ENCODE measurements at places on chromosomes 2 and 18.

DNA sequence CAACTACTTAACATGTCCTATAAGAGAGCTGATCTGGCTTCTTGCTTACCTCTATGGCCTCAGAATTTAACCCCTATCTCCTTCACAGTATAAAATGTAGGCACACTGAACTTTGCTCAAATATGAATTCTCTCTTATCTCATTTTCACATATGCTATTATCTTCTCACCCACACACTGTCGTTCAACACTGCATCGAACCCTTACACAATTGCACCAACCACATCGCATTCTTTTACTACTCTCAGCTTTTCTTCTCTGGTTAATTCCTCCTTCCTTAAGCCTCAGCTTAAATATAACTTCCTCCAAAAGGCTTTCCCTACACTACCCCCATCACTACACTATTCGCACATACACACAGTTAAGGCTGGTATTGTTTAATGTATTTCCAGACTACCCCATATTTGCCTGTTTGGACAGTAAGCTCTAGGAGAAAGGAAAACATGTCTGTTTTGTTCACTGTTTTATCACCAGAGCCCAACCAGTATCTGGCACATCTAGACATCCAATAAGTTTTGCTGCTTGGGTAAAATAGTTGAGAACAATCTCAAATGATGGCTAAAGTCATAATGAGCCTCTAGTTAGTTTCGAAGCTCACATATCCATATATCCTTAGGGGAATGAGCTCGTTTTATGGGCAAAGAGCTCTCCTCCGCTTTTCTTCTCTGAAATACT is 47.7 kb downstream of the HIBCH start:
- DNase-seq = no peak

DNA sequence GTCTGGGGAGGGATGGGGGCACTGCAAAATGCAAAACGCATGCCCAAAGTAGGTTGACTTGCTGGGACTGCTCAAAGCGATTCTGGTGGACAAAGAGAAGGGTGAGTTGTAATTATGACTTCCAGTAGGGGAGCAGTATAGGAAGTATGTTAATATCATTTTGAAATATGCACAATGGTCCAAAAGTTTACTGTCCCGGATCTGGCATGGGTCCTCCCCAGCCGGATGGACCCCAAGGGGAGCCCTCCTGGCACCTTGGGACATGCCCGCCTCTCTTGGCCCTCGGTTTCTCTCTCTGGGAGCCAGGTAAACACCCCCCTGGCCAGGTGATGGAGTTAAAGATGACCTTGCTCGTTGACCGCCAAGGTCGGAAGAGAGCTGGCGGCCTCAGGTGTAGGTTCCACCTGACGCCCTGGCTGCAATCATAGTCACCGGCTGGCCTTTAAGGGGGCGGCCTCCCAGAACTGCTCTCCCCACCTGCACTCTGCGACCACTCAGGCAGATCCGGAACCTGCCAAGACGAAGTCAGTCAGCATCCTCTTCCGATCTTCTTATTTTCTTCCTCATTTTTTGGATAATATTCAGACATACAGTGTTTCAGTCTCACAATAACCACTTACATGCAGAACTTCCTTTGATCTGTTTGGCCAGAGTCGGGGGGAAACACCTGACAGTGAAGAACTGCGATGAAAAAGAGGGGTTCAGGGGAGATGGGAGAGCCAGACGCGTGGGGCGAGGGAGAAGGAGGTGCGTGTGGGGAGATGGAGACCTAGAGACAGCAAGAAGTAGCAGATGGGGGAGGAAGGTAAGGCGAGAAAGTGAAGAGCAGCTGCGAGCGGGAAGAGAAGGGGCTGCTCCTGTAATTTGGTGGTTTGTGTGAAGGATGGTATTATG is 148.3 kb downstream of the MEIS1 start:
- DNase-seq = no peak

DNA sequence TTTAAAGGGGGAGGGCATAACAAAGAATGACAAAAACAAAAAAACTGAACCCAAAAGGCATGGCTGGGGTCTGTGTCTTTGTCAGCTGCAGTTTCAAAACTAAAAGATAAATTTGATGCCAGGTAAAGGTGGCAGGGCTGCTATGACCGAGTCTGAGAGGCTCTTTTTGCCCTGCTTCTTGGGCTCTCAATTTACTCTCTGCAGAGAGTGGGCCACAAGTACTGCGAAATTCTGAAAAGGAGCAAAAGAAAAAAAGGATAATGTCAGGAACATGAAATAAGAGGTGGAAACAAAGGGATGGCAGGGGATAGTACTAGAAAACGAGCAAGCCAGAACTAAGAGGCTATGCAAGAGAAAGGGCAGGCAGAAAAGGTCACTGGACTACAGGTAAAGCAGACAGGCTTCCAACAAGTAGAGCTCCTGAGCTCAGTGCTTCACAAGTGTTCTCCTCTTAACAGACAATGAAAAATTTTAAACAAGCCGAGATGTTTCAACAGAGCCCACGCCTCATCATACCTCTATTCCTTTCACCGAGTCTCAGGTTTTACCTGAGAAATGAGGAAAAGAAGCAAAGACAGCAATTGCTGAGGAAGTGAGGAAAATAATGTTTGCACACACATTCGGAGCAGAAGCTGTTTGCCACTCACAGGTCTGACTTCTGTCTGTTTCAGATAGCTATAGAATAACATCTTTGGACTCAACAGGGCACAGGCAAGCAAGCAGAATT is 7.3 kb downstream of the IRS1 start:
- no peak for DNase-seq

GRCh38 chr18:2794159-2794558 is 52.6 kb upstream of the EMILIN2 start:
- DNase-seq = no peak

DNA sequence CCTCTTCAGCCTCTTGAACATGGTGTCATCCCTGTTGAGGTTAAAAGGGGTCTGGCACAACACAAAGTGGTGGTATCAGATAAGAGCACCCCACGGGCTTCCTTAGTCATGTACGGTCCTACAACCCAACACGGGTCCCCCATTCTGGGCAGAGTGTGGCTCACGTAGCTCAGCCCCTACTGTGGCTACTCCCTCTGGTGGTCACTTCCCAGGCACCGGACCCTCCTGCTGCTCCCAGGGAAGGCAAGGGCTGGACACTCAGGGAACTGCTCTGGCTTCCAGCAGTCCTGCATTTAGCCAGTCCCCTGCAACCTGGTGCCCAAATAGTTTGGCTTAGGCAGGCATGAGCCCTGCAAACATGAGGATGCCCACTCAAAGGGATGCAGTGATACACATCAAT is 58.6 kb downstream of the GALNT14 start:
- DNase-seq = no peak

DNA sequence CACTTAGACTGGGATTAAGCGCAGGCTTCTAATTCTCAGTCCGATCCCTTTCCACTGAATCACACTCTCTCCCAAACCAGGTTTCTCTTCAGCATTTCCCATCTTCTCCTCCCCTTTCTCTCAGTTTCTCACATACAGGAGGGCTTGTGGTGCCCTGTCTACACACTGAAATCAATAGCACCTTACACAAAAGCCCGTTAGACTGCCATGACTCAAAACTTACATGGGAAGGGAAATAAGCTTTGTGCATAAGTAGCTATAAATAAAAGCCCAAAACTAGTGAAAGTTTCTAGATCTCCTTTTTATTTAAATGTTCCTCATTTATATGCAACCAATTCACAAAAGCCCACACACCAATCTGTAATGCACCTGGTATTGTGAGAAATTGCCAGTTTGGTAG is 318.4 kb downstream of the TXNL1 start:
- no peak for DNase-seq

GRCh38 chr2:77193858-77194448 is 328.2 kb downstream of the LRRTM4 start:
- no peak for DNase-seq

DNA sequence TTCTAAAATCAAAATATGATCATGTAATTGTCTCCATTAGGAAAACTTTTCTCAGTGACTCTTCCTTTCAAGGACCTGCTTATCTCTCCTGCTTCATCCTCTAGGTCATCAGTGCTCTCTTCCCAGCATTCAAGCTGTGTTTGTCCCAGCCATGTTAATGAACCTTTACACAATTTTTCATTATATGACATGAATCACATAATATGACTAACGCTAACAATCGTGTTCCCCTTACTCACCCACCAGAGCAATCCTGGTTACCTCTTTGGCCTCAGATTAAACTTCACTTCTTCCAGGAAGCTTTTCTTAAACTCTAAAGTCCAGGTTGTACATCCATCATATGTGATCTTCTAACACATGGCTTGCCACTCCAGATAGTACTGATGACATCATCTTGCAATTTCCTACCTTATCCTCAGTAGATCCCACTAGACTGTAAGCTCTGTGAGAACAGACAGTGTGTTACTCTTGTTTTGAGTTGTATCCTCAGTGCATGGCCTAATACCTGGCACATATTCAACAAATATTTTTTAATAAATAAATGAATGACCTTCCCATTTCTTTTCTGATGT is 882.9 kb upstream of the ZEB2 start:
- DNase-seq = no peak

DNA sequence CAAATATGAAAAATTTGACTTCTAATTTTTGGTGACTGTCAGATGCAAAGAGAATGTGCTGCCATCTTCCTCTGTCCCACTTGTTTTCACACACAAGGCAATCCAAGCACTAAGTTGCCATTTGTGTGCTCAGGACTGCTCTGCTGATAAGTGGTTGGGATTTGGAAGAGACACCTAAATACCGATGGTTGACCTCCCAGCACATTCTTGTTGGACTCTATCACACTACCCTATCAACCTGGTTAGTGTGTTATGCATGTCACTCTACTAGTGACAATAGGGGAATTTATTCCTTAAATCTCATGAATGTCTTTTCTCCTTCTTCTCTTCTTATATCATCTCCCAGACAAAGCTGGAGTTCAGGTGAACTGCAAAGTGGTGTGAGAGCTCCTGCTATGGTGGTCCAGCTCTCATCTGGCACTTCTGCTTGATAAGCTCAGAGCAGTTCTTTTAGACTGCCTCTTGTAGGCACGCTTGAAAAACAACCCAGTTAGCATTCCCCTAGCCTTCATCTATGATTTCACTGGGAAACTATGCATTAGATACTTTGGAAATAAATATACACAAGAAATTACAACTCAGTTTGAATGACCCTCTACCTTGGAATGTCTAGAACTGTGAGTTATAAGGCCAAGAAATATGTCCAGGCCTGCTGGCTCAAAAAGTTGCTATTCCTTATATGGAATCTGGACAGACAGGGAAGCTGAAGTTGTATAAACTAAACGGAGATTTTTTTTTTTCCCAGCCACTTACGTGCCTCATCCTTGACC is 404.8 kb downstream of the MEIS1 start:
- peak; percentile 98 for DNase-seq

DNA sequence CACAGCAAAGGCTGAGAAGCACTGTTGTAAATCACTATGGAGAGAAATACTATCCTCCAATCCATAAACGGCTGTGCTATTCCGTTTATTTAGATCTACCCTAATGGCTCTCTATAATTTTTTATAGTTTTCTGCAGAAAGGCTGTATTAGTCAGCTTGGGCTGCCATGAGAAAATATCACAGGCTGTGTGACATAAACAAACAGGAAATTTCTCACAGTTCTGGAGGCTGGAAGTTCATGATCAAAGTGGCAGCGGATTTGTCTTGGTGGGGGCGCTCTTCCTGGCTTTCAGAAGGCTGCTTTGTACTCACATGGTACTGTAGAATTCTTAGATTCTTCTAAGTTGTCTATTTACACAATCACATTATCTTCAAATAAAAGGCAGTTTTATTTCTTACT is 44.1 kb downstream of the C1D start:
- no peak for DNase-seq

DNA sequence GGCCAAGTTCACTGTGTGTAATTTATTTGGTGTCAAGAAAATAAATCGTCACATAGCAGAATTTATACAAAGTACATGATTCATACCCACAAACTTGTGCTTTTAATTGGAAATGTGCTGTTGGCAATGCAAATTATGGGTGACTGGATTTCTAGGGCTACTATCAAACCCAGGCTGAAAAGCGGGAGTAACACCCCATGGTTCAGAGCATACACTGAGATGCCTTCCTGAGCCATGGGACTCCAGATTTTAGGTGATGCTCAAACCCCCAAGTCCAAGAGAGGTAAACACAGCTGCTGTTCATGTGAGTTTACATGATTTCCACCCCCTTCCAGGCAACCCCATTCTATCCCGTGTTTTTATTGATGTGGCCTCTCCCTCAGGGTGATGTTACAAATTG is 565.9 kb upstream of the ID2 start:
- peak; percentile 28 for DNase-seq

DNA sequence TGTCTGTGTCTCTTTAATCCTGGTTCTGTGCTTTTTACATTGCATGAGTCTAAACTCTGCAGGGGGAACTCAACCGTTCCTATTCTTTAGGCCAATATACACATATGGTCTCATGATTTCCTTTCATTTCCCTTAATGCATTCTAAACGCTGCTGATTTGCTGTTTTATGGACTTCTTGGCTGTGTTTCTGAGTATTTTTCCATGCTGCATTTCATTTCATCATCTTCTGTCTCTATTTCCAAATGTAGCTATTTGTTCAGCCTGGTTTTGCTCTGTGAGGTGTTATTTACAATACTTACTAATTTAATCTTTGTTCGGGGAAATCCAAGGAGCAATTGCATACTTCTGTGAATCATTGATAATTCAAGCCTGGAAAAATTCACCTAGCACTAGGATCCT is 897.2 kb downstream of the TSN start:
- no peak for DNase-seq

DNA sequence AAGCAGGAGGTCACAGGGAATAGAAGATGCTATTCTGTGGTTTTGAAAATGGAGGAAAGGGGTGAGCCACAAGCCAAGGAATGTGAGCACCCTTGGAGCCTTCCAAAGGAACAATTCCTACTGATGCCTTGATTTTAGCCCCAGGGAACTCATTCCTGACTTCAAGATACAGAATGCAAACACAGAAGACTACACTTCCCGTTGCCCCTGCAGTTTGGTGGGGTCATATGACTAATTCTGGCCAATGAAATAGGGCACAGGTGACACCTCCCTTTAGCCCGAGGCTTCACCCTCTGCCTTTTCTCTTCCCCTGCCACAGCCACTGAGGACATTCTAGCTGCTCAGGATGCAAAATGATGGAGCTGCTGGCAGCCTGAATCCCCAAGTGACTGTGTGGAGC is 126.1 kb downstream of the INHBB start:
- peak; percentile 50 for DNase-seq

DNA sequence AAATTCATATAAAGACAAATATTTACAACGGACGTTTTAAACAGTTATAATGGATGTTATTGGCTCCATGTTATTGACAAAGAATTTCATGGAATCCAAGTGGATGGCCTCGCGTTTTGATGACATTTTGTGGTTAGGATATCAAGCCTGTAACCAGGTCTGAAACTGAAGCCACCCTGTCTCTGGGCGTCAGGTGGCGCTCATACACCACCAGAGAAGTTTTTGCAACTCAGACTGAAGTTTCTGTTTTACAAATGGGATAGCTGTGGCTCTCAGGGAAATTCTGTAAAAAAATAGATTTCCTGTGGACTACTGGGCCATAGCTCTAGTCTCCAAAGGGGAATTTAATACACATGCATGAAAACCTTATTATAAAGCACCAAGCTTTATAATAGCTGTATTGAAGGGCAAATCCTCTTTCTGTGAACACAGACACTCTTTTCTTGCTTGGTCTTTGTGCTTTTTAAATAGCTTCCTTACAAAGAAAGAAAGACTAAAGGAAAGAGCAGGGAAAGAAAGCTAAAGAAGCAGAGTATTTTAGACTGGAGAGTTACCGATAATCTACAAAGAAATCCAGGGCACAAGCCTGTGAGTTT is 86.7 kb downstream of the C18orf54 start:
- DNase-seq = peak; percentile 54
